Tibial artery (tissue), 4 donors: ENCODE measurements at places on chromosomes 3 and 15.
A peak's percentile ranks its signal among the peaks of the same experiment; 100 is the strongest.

DNA sequence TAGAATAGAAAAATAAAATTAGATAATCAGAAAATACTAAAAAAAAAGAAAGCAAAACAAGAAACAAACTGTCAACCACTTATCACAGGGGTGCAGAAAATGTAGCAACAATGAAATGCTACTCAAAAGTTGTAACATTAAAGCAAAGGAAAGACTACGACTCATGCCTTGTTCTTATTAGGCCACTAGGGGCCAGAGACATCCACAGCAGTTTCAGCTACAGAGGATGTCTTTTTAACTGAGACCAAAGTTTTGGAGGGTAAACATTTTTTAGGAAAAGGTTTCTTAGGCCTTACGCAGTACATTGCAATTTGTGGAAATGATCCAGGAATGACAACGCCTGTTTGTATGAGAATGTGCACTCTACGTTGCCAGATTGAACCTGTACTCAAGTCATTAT is 15.4 kb upstream of the CADM2 start:
- no peak for DNase-seq

GRCh38 chr3:42852441-42852840 is 23.2 kb downstream of the CYP8B1 start:
- no peak for DNase-seq

DNA sequence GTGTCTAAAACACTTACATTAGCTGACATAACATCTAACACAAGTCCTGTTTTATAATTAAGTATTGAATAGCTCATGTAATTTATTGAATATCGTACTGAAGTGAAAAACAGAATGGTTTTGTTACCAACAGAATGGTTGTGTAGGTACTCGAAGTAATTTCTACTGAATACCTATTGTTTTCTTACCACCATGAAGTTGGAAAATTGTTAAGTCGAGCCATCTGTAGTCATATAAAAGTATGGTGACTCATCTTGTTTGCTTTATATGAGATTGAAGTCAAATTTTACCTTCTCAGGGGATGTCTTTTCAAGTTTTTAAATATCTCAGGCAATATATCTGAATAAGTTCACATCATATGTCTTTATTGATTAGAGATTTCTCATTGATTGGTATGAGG is 37.6 kb downstream of the PIAS1 start:
- no peak for DNase-seq

GRCh38 chr3:112114576-112115160 is 18.4 kb downstream of the GCSAM start:
- no peak for DNase-seq

GRCh38 chr3:128263946-128264345 is 110.7 kb downstream of the EEFSEC start:
- DNase-seq: no peak

GRCh38 chr15:68789091-68789490 is 31.6 kb downstream of the ANP32A start:
- no peak for DNase-seq

GRCh38 chr3:173045770-173046382 is 95.2 kb downstream of the SPATA16 start:
- no peak for DNase-seq

- DNase-seq: no peak
Observed at GRCh38 chr3:104018541-104018940, 1348.2 kb upstream of the ALCAM start.

GRCh38 chr3:183142199-183142598 is 20.3 kb downstream of the LAMP3 start:
- DNase-seq: no peak

DNA sequence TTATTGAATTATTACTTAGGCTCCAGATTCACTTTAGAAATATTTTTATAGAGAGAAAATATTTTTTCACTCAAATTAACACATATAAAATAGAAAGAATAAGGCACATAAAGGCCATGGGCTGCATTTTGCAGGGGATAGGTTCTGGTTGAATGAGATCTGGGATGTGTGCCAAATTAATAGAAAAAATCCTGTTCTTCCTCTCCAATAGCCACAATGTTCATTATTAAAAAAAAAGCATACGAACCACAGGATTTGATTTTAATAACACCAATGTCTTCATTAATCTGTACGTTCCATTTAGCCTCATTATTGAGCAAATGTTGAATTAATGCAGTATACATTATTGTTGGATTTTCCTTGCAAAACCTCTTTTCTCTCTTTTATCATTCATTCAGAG is 622.8 kb upstream of the AGTR1 start:
- no peak for DNase-seq

DNA sequence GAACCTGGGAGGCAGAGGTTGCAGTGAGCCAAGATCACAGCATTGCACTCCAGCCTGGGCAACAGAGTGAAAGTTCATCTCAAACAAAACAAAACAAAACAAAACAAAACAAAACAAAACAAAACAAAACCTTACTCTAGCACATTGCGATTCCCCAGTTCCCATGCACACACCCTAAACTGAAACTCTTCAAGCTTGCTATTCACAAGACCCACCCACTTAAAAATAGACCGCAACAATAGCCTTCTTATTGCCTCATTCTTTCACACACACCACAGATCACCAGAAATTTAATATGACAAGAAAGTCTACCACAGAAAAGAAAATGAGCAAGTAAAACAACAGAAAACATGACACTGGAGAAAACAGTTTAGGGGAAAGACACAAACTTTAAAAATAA is 598.4 kb downstream of the FHIT start:
- DNase-seq: no peak

GRCh38 chr3:188108703-188109412 is 45.1 kb upstream of the LPP start:
- no peak for DNase-seq

DNA sequence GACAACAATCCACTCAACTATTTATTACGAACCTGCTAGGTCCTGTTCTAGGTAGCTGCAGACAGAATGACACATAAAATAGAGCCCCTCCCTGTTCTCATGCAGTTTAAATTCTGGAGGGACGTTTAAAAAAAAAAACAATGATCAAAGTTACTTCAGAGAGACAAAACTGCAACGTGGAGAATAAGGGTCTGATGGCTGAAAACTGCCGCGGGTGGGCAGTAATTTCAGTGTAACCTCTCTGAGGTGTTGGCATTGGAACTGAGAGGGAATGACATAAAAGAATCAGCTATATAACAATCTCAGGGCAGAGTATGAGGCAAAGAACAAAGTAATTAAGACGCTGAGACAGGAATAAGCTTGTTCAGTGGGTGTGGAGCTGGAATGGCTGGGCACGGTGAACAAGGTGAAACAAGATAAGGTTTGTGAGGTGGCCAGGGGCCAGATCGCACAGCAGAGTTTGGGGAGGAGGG is 19.5 kb downstream of the TBL1XR1 start:
- no peak for DNase-seq

DNA sequence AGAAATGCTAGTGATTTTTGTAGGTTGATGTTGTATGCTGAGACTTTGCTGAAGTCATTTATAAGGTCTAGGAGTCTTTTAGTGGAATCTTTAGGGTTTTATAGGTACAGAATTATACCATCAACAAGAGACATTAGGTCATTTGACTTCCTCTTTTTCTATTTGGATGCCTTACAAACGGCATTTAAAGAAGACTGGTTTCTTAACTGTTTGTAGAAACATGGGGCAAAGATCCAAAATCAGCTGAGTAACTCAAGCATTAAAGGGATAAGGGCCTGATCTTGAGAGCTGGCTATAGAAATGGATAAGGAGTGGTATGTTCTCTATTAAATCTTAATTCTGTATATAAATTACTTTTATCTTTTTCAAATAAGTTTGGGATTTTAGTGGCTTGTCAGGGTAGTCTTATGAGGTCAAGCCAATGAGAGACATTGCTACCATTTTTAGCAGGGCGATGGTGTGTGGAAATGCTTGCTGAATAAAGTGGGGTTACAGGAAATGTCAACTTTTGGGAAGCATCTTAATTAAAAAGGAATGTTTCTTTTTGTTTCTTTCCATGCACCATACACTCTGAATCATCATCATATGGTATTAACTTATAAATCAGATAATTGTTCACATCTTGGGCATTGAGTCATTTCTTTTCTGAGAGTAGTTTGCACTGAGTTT is 197.7 kb upstream of the GBE1 start:
- no peak for DNase-seq

- peak; percentile 83 for DNase-seq
Observed at GRCh38 chr3:45606991-45607712, 12.6 kb downstream of the LIMD1 start.

DNA sequence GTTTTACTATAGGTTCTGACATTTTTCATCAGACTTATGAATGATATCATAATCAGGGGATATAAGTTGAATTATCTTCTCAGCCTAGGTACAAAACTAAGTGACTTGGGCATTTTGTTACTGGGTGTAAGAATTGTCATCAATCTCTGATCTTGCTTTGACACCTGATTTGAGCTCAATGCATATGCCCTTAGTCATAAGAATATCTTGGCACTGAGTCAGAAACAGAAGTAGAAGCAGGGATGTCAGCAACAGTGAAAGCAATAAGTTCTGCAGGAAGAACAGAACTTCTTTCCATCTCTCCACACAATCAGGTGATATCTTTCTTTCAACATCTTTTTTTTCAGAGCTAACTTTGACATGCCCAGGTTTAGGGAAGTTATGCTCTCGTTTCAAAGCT is 14.6 kb downstream of the SLITRK3 start:
- no peak for DNase-seq
